ENCODE measurements at places on chromosomes 7 and 10.
A peak's percentile ranks its signal among the peaks of the same experiment; 100 is the strongest.

GRCh38 chr10:60798031-60798430 is 19.8 kb downstream of the CDK1 start:
- no peak for DNase-seq

DNA sequence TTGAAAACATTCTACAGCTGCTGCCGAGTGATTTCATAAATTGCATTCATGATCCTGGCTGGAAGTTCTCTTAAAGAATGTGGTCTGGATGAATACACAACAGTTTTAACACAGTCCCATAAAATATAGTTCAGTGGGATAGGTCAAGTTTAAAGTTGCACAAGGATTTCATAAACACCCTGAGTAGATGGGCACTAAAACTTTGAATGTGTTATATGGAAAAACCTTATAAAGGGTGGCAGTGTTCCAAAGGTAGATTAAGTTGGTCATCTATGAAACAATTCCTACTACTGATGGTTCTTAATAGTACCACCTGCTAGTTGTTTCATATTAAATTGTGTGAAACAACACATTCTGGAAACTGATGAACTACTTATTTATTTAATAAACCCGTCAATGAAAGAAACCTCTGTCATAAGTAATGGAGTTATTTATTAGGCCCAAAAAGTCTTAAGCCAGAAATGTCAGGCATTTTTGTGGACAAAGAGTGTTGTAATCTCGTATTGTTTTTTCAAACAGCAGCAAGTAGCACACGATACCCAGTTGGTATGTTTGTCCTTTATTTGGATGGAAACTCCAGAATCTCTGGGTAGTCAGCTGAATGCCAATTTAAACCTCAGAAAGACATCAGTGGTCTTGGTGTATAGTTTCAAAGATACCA is 14.3 kb upstream of the RPA3 start:
- DNase-seq: no peak

GRCh38 chr10:90846746-90847145 is 11.1 kb downstream of the HTR7 start:
- DNase-seq: no peak

- no peak for DNase-seq
Observed at GRCh38 chr7:131578602-131579001, 22.2 kb upstream of the PODXL start.

GRCh38 chr10:118957443-118957825 is 72.1 kb upstream of the NANOS1 start:
- no peak for DNase-seq

DNA sequence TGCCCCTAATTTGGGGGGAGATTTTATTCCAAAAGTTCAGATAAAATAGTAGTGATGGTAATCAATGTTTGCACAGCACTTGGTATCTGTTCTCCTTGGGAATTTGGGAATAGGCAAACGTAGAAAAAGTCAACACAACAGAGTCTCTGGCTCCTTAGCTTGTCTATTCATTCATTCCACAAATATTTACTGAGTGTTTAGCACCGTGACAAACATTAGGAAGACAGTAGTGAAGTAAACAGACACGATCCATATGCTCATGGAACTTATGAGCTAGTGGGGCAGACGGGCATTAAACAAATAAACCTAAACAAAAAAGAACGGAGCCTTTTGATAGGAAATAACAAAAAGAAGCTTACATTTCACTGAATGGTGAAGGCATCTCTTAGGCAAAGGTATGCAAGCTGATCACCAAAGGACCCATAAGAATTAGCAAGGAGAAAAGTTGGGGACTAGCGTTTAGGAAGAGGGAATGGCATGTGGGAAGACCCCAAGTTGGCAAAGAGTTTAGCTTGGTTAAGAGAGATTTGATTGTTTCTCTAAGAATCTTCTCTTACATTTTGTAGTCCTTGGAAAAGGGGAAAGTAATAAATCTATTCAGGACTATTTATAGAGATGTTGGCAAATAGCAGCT is 243.9 kb upstream of the NPY start:
- DNase-seq: peak; percentile 70

GRCh38 chr7:79180533-79180932 is 272.9 kb downstream of the MAGI2 start:
- no peak for DNase-seq

DNA sequence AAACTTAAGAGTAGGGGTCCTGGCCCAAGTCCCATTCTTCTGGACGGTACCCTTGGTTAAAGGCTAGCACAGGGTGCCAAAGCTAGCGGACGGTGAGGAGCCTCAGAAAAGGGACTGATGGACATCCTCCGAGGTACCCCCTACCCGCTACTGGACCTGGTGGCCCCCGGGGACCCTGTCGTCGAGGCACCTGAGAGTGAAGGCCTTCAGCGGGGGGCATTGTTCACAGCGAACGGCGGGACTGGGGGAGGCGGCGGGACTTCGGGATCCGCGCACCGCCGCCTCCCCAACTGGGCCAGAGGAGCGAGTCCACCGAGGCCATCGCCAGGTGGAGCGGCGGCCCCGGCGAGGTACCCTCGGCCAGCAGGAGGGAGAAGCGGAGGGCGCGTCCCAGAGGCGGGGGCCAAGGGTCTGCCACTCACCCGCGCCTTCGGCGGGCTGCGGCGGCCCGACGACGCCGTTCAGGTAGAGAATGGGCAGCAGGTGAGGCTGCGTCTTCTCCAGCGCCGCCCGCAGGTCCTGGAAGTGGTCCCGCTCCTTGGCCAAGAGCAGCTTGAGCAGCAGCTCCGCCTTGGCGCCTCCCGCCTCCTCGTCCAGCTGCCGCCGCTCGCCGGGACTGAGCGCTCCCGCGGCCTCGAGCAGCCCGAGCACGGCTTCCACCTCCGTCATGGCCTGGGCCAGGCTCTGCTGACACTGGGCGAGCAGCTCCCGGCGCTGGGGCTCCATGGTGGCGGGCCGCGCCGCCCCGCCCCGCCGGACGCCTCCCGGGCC is 575 bp downstream of the DLG5 start:
- peak; percentile 71 for DNase-seq

- DNase-seq: no peak
Observed at GRCh38 chr10:79059859-79060379, 8.8 kb upstream of the ZMIZ1 start.

GRCh38 chr7:18425838-18426445 is 69.6 kb upstream of the HDAC9 start:
- DNase-seq: no peak

GRCh38 chr7:4794591-4795350 is 19.3 kb downstream of the AP5Z1 start:
- DNase-seq: peak; percentile 20

DNA sequence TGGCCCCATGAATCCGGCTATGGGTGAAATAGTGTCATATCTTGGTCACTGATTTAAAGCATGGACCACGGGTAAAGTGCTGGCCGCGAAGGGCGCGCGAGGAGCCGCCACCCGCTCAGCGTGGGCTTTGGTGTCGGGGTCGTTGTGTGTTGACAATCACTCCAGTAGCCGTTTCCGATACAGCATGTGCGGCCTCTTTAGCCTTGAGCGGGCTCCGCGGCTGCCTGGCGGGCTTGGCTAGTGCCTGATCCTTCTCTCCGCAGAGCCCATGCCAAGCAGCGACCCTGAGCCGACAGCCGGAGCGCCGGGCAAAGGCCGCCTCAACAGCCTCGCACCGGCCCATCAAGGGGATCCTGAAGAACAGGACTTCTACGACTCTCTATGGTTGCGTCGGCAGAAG is 105.9 kb downstream of the SLC37A3 start:
- no peak for DNase-seq

DNA sequence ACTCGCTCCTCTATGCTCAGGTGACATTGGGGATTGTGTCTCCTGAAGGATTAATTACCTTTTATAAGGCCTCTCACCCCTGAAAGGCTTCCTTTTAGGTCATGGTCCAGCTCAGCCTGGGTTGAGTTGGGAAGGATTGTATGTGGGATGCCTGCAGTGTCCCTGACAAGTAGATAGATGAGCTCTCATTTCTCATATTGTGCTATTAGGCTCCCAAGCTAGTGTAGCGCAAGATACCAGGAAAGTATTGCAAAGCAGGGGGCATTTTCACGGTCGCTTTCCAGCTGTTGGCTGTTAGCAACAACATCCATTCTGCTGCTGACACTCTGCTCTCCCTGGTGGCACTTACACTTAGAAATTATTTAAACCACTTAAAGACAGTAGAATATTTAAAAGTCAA is 31.9 kb downstream of the NXPH1 start:
- no peak for DNase-seq

- DNase-seq: no peak
Observed at GRCh38 chr10:127939786-127940330, 33.0 kb downstream of the PTPRE start.

- DNase-seq: no peak
Observed at GRCh38 chr7:30921540-30922401, 10.1 kb downstream of the AQP1 start.

- DNase-seq: no peak
Observed at GRCh38 chr7:121904120-121904519, 31.2 kb downstream of the PTPRZ1 start.

- DNase-seq: peak; percentile 48
Observed at GRCh38 chr7:151871904-151872303, 5.0 kb downstream of the PRKAG2 start.

DNA sequence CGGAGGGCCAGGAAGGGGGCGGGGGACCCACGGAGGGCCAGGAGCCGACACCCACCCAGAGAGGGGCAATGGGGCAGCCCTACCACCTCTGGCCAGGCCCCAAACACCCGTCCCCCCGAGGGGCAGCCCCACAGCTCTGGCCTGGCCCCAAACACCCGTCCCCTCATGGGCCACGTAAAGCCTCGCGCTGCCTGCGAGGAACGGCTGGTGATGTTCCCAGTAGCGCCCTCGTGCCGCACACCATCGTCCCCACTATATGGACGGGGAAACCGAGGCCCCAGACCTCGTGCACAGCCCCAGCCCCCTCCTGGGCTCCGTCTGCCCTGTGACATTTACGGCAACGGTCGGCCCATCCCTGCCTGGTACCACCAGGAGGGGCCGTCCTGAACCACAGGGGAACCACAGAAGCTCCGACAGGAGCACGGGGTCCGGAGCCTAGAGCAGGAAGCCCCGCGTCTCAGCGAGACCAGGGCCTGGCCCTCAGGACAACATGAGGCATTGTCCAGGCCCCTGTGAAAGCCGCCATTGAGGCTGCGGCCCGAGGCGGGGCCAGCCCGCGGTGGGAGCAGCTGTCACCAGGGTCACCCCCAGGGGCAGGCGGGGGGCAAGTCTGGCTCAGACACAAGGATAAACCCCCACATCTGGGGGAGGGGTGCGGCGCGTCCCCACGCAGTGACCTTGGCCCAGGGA is 35.6 kb downstream of the GET4 start:
- no peak for DNase-seq

DNA sequence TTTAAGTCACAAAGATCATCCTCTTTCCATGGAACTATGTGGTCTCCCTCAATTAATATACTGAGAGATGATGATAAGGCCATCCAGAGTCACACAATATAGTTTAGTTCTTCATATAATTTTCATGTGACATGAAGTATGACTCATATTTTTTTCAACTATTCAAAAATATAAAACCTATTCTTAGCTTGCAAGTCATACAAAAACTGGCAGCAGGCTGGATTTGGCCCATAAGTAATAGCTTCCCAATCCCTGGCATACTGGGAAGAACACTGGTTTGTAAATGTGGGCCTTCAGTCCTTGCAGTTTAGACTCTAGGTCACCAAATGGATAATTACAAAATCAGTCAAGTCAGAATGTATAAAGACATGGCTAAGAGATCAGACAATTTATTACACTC is 356.6 kb downstream of the PPP1R3A start:
- DNase-seq: no peak

GRCh38 chr7:51080216-51080615 is 236.4 kb downstream of the COBL start:
- no peak for DNase-seq

DNA sequence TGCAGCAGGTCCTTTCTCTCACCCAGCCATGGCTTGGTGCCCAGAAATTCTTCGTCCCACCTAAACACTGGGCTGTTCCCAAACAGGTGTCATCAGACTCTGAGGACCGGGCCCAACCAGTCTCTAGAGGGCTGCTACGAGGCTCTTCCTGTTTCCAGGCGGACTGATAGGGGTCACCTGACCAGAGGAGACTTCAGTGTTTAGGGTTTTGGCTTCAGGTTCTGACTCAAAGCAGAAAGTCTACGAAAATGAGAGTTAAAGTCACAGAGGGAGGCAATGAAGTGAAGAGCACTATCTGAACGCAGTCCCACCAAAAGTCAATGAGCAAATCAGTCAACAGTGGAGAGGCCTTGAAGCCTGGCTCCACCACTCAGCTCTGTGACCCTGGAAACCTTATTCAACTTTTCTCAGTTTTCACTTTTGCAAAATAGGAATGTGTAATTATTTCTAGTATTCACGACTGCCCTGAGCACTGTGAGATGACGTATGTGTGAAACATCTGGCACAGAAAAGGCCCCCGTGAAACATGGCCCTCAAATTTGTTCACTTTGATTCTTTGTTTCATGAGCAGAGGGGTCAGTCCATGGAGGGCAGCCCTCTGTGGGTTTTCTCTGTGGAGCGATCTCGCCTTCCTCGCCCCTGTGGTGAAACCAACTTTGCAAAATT is 189.9 kb upstream of the PDE1C start:
- DNase-seq: no peak

- no peak for DNase-seq
Observed at GRCh38 chr10:79282388-79282787, 64.9 kb upstream of the PPIF start.

- DNase-seq: no peak
Observed at GRCh38 chr10:17747883-17748550, 4.0 kb upstream of the TMEM236 start.

DNA sequence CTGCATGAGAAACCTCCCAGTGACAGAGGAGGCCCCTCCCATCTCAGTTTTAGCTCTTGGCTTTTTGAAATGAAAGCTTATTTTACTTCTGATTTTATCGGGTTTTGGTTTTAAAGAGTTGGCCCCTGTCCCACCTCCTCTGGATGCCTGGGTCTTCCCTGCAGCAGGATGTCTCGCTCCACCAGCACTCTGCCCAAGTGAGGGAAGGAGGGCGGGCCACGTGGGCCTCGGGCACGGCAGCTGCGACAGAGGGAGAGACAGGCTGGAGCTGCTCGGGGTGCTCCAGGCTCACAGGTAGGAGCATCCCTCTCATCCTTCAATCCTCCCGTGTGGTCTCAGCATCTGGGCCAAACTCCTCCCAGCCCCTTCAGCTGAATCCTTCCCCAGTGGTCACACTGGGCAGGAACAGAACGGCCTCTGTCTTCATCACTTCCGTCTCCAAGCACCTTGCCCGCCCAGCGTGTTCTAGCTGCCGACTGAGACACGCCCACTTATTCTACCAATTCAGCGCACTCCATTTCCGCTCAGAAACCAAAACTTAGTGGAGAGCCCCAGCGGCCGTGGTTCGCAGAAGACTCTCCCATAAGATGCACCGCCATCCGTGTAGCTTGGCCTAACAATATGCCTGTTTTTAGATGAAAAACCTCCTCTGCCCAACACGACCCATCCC is 222.9 kb downstream of the GLRX3 start:
- DNase-seq: no peak

DNA sequence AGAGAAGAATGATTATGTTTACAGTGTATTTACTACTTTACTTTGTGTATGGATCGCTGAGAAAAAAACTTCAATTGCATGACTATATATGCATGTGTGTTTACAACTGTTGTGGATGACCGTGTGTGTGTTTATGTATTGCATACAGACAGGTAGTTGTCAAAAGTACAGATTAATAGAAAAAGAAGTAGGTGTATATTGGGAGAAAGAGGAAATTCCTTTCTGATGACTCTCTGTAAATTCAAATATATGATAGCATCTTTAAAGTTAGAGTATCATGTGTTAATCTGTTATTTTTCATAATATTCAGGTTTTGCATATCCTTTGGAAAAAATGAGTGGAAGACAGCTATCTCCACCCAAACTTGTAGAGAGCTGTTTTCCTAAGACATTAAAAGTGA is 160.4 kb upstream of the AGR3 start:
- no peak for DNase-seq
